IPS DF 6.9 (cell line): ENCODE measurements at places on chromosomes 13 and 19.

DNA sequence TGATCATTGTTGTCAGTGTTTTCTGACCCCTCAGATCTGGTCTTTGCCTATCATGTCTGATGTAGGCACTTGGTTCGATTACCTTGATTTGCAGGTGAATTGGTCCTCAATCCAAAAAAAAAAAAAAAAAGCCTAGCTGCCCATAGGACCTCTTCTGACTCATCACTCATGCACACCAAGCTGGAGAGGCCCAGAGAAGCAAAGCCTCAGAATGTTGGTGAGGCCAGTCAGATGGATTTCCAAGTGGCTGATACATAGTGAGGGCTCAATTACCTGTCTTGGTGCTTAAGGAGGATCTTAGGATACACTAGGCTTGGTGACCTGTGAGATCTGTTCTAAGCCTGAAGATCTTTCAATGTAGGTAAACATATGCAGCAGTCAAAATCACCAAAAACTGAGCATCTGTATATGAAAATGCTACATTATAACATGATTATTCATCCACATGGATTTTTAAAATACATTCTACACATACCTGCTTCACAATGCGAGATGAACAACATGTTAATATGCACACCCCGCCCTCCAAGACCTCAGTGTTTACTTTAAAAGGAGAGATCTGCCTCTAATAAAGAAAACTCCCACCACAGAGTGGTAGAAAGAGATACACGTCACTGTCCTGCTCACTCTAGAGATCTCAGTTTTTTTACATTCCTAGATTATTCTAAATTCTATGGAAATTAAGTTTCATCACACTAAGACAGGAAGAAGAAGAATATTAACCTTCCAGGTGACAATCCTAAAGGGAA lies 79.9 kb upstream of the RAP2A start:
- DNase-seq: no peak

GRCh38 chr19:33247441-33247819 lies 21.8 kb upstream of the SLC7A10 start:
- DNase-seq: no peak

DNA sequence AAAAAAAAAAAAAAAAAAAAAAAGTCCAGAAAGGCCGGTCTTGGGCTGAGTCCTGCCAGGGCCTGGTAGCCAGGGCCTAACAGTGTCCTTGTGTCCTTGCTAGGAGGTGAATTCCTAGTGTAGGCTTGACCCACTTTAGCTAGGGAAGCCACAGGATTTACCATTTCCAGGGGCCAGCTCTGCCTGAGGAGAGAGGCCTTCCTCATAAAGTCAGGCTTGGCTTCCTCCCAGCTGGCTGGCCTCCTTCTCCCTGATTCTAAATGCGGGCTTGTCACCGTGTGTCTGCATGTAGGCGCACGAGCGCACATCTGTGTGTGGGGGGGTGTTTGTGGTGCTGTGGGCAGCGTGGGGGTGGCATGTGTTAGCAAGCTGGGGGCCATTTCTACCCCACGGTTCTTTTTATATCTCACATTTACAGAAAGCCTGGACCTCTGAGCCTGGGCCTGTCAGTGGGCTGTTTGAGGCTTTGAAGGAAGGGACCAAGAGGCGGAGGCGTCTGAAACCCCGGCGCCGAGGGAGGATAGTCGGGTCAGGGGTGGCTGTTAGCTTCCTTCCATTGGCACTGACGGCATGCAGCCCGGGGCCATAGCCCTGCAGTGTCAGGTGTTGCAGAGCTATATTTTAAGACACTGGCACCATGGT lies 31.7 kb downstream of the IER2 start:
- DNase-seq: no peak

DNA sequence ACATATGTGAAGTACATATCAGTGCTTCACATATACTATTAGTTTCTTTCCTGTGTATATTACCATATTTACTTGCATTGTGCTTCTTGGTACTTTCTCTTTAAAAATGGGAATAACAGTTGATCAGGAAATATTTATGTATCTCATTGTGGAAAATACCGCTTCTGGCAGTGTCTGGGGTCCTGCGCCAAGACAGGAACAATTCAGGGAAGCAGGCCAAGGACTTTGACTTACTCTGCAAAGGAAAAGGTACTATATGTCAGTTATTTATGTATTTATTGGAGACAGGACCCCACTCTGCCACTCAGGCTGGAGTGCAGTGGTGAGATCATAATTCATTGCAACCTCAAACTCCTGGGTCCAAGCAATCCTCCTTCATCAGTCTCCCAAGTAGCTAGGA lies 57.7 kb upstream of the NBEA start:
- DNase-seq: no peak

- DNase-seq: no peak
Measured at GRCh38 chr19:10238172-10238783, 7.1 kb upstream of the S1PR2 start.

GRCh38 chr13:41614671-41615527 lies 157.5 kb downstream of the RGCC start:
- no peak for DNase-seq

DNA sequence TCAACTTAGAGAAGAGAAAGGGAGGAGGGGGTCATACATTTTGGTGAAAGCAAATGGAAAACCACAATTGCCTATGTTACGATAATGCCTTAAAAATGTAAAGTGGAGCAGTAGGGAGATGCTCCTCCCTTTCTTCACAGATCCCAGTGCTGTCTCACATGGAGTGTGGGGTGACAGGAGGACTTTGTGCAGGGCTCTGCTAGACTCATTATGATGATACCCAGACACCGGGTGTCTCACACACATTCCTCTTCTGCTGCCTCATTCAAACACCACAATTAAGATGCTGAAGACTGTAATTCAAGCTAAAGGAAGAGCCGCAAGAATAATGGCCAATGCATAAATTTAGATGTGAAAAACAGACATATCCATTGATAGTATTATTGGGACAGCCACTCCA lies 150.6 kb downstream of the LHFPL6 start:
- no peak for DNase-seq
